Adipocyte (in vitro differentiated cells): ENCODE measurements at places on chromosomes 2 and 18.

GRCh38 chr18:49569724-49570123 lies 7.9 kb downstream of the LIPG start:
- no peak for DNase-seq

DNA sequence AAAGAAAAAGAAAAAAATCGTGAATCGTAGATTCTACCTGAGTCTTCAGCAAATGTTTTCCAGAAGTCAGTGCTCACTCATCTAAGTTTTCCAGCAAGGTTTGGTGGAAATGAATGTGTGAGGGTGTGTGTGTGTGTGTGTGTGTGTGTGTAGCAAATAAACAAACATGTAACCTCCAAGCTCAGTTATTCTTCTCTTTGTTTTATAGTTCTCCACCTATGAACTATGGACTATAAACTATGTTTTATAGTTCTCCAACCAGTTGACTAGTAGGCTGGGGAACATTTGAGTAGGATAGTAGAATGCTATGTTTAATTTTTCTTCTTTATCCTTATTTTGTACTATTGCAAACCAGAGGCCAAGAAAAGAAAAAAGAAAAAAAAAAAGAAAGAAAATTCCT lies 44.6 kb upstream of the SERPINE2 start:
- no peak for DNase-seq

DNA sequence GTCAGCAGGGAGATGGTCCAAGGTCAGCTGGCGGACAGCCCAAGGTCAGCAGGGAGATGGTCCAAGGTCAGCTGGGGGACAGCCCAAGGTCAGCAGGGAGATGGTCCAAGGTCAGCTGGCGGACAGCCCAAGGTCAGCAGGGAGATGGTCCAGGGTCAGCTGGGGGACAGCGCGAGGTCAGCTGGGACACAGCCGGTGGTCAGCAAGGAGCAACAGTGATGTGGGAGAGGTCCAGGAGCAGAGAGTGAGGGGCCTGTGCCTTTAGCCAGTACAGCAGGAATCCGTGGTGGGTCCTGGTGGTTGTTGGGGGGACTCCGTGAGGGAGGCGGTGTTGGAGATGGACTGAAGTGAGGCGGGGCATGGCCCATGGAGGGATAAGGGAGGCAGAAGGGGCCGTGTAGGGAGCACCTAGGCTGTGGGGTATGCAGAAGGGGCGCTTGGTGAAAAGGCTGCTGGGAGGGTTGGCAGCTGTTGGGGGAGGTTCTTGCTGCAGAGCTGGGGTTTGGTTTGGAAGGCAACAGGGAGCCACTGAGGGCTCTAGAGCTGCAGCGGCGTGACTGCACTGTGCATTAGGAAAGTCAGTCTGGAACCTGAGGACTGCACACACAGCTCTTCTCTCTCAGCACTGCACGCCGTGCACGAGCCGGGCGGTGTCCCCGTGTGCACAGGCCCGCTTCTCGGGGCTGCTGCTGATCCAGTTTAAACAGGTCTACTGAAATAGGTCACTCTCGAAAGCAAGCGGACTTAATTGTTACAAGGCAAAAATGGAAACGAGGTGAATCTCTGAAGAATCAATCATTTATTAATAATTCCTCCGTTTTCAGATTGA lies 76.2 kb upstream of the HDAC4 start:
- no peak for DNase-seq

GRCh38 chr2:158498749-158499136 lies 42.0 kb downstream of the PKP4 start:
- no peak for DNase-seq

- peak; percentile 66 for DNase-seq
Observed at GRCh38 chr2:64212346-64212745, 68.1 kb upstream of the PELI1 start.

GRCh38 chr2:61244694-61245093 lies 82.7 kb downstream of the C2orf74 start:
- DNase-seq: no peak

DNA sequence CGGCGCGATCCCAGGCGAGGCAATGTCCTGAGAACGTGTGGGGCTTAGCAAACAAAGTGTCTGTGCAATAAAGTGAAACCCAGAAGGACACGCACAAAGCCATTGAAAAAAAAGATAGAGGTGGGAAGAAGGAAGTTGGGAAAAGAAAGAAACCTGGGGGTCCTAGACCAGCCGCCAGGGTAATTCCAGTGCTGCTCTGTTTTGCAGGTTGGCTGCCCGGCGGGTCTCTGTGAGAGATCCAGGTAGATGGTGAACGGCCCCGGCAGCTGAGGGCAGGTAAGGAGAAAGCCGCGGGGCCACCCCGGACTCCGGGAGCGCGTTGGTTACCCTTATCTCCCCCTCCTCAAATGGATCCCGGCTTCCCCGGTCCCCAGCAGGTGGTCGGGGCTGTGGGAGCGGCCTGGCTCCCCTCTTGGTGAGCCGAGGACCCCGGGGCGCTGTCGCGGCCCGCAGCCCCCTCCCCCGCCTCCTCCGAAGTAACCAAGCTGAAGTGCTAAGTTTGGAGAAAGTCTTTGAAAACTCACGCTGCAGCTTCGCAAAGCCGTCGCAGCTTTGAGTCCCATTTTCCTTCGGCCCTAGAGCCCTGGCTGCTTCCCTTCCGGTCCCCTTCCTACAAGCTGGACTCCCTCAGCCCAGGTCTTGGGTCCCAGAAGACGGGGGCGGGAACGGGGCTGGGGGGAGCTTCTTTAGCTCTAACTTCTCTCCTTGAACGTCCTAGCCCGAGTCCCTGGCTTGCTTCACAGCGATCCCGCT lies 588 bp downstream of the OTX1 start:
- DNase-seq: no peak

- no peak for DNase-seq
Observed at GRCh38 chr2:157311706-157312105, 13.9 kb downstream of the ERMN start.

GRCh38 chr2:149009576-149010461 lies 28.7 kb upstream of the LYPD6B start:
- no peak for DNase-seq

GRCh38 chr18:46542545-46542944 lies 114.5 kb downstream of the LOXHD1 start:
- peak; percentile 21 for DNase-seq

DNA sequence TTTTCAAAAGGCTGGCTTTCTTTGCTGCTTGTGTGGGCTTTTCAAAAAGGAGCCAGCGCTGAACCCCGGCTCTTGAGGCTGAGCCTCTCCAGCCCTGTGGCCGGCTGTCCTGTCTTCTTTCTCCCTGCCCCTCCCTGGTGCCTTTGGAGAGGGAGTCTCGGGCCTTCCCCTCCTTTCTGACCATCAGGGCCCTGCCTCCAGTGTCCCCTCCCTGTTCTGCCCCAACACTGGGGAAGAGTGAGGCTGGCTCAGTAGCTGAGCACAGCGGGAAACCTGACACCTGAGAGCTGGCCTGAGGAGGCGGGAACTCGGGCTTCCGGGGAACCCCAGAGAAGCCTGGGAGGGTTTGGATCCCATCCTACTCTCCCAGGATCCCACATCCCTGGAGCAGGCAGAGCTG lies 232.1 kb downstream of the LOXHD1 start:
- no peak for DNase-seq

DNA sequence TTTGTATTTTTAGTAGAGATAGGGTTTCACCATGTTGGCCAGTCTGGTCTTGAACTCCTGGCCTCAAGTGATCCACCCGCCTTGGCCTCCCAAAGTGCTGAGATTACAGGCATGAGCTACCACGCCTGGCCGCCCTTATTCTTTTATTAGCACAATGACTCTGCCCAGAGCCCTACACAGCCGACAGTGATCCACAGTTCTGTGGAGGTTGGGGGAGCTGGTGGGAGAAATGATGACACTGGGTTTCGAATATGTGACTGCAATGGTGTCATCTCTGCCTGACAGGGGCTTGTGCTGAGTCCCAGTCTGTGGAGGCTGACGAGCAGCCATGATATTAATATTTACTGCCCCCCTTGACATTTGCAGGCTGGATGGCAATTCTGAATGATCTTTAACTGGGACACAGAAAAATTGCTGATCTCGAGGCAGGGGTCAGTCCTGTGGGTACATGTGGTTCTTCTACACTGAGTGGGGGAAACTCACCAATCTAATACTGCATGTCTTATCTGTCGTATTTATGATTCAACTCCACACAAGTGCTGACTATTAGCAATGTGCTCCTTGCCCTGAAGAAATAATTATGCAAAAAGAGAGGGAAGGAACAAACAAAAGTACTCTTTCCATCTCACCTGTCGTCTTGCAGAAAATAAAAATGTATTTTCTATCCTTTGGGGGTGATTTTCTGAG lies 6.3 kb upstream of the CTAGE1 start:
- DNase-seq: no peak

DNA sequence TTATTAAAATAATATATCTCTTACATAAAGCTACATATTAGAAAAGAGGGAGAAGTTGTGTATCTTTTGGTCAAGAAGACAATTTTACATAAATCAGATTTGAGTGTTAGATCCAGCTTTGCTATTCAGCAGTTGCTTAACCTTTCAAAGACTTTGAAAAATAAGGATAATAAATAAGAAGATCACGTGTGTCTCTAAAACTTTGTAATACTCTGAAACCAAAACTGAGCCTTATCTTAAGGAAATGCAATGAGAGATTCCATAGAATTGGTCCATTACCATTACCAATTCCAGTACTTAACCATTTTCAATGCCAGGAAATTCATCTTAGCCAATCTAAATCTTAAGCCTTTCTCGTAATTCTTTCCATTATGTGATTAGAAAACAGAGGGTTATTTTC lies 89.2 kb upstream of the COL5A2 start:
- no peak for DNase-seq

DNA sequence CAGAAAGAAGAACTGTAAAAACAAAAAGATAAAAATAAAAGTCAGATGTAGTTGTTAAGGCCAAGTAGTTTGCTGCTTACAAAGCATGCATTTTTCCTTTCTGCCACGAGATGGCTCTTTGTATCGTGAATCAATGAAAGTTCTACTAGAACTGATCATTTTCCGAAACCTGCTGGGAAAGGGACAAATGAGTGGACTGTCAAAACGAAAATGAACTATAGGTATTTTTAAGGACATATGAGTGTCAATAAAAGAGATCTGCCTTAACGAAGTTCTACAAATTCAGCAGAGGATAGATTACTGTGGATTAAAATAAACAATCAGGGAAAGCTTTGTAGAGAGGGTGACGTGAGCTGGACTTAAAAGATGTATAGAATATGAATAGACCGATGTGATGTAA lies 15.0 kb upstream of the ELOA2 start:
- DNase-seq: peak; percentile 83
